ENCODE measurements at places on chromosomes 7 and 10. TPM values are rescaled to one million over a fixed set of nuclear protein-coding genes. Genes with fewer than 3 reads are reported as not detected.

CDHR3 gene
- 3.1 TPM for total RNA-seq

VWA2 gene
- not detected for total RNA-seq

CYP3A7 gene
- total RNA-seq, result not detected

ENTPD1 gene
- 47.1 TPM for total RNA-seq

TMEM130 gene
- not detected for total RNA-seq

ADGRA1 gene
- total RNA-seq, result not detected

HOXA3 gene
- total RNA-seq, result not detected

FEZF1 gene
- total RNA-seq, result not detected

GLRX3 gene
- 75.1 TPM for total RNA-seq

ANKRD30A gene
- not detected for total RNA-seq

MYPN gene
- not detected for total RNA-seq

CPA2 gene
- not detected for total RNA-seq

AUTS2 gene
- total RNA-seq, result 7.7 TPM

PRR15 gene
- total RNA-seq, result not detected

FGFBP3 gene
- total RNA-seq, result 1.3 TPM

ZMIZ2 gene
- 234 TPM for total RNA-seq

ZP3 gene
- 6.6 TPM for total RNA-seq

SPDYE6 gene
- not detected for total RNA-seq

SMO gene
- not detected for total RNA-seq

TMEM236 gene
- 0.02 TPM for total RNA-seq

NACAD gene
- 0.05 TPM for total RNA-seq

SAMD9 gene
- total RNA-seq, result 59.5 TPM

CYP2E1 gene
- 1.0 TPM for total RNA-seq

SEMA3E gene
- not detected for total RNA-seq

GPR37 gene
- not detected for total RNA-seq

GDF2 gene
- not detected for total RNA-seq

FAM25G gene
- total RNA-seq, result not detected

NME8 gene
- total RNA-seq, result not detected

SFTPD gene
- total RNA-seq, result not detected

OR9A2 gene
- not detected for total RNA-seq

PFKFB3 gene
- 84.7 TPM for total RNA-seq

DPCD gene
- 3.0 TPM for total RNA-seq

FUOM gene
- 17.0 TPM for total RNA-seq

PDZD7 gene
- total RNA-seq, result 0.71 TPM

All from T-helper 1 cell treated with Interleukin-12 subunit alpha and Interleukin-12 subunit beta and Interleukin-4 antibody, amounts not matched to agents 30 ng/mL and 1 ng/mL, for 36 hours (primary cell).